ENCODE measurements at places on chromosomes 16 and 17.

- DNase-seq, result no peak
Measured at GRCh38 chr17:17526369-17526768, 30.2 kb upstream of the RASD1 start.

- no peak for DNase-seq
Measured at GRCh38 chr17:81428948-81429774, 33.9 kb downstream of the BAHCC1 start.

DNA sequence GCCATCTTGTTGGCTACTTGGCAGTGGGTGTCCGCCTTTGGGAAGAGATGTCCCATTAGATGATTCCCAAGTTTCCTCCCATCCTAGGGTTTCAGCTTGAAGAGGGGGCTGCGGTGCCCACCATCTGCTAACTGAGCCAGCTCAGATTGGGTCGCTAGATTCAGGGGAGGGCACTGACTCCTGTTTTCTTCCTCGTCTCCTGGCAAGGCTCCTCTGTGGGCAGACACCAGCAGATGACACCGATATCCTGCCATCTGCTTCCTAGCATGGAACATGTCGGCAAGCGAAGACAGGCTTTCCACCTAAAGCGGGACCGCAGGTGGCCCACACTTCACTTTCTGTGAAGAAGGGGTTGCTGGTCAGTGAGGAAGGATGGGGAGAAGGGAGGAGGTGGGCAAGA, 27.3 kb downstream of the C17orf75 start:
- no peak for DNase-seq

DNA sequence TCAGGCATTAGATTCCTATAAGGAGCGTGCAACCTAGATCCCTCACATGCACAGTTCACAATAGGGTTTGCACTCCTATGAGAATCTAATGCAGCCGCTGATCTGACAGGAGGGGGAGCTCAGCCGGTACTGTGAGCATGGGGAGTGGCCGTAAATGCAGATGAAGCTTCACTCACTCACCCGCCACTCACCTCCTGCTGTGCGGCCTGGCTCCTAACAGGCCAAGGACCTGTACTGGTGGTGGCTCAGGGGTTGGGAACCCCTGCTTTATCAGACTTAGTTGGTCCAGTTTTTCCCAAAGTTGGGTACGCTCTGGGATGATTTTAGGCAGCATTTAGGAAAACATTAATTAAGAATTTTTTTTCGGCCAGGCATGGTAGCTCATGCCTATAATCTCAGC, 103.8 kb downstream of the MARF1 start:
- DNase-seq, result no peak

- peak; percentile 70 for DNase-seq
Measured at GRCh38 chr16:57802341-57803133, at the start of gene KIFC3. Gene KIFC3, minus strand, starts transcription at chr16:57802491. Its CDS starts 4,248 bp downstream, at chr16:57798243.

DNA sequence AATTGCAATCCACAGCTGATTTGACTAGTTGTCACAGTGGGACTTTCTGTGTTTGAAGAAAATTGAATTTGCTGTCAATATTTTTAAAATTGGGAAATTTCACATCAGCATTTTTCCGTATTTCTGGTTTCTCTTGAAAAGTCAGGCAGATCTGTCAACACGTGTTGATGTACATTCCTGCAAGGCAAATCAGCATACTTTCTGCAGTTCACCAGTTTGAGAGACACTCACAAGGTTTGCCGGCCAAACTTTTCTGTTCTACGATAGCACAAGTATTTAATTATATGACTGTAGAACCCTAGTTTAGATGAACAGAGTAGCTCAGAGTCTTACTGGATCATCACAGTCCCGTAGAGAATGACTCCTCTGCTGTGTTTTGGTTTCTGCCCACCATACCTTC, 102.0 kb downstream of the ADAMTS18 start:
- DNase-seq, result no peak

DNA sequence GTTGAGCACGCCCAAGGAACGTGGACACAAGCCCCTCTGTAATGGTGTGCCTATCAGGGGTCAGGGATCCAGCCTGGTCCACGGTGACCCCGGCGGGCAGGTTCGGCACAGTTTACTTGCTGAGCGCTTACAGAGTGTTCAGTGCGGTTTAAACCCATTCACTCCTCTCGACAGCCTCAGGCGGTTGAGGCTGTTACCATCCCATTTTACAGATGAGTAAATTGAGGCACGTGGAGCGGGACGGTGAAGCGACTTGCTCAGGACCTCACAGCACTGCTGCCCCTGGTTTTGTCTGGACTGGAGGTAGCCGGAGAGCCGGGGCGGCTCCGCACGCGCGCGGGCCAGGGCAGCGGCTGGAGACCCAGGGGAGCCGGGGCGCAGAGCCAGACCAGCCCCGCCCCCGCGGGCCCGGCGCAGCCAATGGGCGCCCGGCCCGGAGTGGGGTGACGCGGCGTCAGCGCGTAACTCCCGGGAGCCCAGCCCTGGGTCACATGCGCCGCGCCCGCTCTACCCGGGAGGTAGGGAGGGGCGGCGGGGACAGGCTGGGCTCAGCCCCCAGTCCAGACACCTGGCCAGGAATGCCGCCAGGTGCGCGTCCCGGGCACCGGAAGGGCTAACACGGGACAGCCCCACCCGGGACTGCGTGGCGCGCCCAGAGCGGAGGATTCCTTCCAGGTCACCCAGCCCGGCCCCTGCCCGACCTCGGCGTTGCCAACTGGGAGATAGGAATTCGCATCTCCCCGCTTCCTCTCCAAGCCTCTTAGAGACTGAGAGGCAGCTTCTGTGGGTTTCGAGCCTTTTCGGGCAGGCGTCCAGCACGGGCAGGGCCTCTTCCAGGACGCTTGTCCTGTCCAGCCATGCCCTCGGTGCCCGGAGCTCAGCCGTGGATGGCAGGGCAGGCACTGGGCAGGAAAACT, 3.3 kb upstream of the SREBF1 start:
- peak; percentile 81 for DNase-seq

GRCh38 chr16:1169285-1170075, 16.6 kb downstream of the CACNA1H start:
- DNase-seq, result no peak

GRCh38 chr16:85753559-85753958, 2.7 kb upstream of the C16orf74 start:
- no peak for DNase-seq

DNA sequence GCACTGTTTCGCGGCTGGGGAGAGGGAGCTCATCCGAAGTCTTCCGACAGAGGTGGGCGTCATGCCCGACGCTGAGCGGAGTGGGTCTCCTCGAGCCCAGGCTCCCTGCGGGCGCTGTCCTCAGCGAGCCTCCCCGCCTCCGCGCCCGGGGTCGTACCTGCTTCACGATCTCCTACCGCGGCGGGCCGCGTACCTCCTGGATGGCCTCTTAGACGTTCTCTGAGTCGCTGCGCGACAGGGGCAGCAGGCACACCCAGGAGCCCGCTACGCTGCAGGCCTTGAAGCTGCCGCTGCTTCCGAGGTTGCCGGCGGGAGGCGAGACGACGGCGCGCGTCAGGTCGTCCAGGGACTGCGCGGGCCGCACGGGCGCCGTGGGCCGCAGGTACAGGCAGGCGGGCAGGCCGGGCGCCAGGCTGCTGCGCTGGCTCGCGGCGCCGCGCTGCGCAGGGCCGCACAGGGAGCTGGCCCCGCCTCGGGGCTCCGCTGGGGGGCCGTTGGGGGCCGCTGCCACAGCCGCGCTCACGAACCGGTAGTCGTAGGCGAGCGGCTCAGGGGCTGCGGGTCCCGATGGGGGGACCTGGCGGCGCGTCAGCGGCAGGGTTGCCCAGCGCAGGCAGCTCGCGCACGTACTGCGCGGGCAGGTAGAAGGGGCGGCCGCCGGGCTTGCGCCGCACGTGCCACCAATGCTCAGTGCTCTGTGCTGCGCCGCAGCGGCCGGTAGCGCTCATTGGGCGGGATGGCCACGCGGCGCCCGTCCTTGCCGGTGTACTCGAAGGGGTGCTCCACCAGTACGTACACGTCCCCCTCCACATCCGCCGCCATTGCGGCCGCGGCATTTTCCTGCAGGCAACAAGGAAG, 116.4 kb upstream of the SMURF2 start:
- peak; percentile 25 for DNase-seq

GRCh38 chr16:86757704-86758040, 179.3 kb downstream of the FOXL1 start:
- no peak for DNase-seq

DNA sequence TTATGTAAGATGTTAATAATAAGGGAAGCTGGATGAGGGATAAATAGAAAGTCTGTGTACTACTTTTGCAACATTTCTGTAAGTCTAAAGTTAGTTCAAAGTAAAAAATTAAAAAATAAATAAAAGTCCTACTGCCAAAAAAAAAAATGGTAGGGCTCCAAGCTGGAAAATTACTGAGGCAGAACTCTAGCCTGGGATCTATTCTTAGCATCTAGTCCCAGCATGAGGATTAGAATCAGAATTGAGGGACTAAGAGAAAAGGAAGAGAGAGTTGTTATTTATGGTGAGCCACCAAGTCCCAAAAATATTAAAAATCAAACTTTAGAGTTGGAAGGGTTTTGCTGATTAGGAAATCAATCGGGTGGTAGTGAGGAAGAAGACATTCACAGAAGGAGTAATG, 110.3 kb downstream of the CYB561 start:
- DNase-seq, result no peak

DNA sequence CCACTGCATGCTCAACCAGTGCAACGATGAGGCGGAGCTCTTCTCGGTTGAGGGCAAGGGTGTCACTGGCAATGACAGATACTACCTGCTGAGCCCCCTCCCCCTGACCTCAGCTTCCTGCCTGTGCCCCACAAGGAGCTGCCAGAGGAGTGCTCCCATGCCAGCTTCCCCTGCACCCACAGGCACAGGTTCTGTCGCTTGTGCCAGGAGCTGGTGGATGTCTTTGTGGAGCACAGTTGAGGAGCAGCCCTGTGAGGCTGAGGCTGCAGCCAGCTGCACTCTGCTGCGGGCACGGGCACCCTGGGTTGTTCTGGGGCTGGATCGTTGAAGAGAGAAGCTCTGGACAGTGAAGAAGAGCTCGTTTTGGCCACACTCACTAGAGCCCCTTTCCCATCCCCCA, 165.3 kb upstream of the ZNF267 start:
- no peak for DNase-seq

Data from stimulated activated CD4-positive, alpha-beta T cell treated with anti-CD3 and anti-CD28 coated beads, Interleukin-4, amount 100 ng/mL, for 1 hour (primary cell).